ENCODE measurements at places on chromosomes 3 and 15.

DNA sequence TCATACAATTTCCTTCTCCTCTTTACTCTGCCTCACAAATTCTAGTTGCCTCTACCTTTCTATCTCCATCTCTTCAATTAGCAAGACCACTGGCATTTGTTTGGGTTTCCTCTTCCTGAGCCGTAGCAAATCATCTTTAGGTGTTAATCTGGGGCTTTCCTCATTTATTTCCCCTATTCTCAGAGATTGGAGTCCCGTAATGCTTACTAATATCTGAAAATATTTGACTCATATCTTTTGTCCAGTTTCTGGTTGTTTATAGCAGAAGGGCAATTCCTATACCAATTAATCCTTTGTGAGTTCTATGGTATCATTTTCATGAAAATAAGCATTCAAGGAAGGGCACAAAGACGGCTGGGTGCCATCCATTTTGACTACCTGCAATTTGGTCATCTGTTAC is 103.7 kb downstream of the NR2E3 start:
- DNase-seq = no peak

GRCh38 chr15:89820666-89821611 is 6.3 kb upstream of the ANPEP start:
- no peak for DNase-seq

- DNase-seq = no peak
Observed at GRCh38 chr3:190807719-190808375, 54.6 kb downstream of the GMNC start.

GRCh38 chr15:80449825-80450224 is 45.6 kb downstream of the ARNT2 start:
- DNase-seq = no peak

- peak; percentile 64 for DNase-seq
Observed at GRCh38 chr3:56468184-56469106, at the start of gene ERC2. Gene ERC2 (minus strand): TSS chr3:56468467.

DNA sequence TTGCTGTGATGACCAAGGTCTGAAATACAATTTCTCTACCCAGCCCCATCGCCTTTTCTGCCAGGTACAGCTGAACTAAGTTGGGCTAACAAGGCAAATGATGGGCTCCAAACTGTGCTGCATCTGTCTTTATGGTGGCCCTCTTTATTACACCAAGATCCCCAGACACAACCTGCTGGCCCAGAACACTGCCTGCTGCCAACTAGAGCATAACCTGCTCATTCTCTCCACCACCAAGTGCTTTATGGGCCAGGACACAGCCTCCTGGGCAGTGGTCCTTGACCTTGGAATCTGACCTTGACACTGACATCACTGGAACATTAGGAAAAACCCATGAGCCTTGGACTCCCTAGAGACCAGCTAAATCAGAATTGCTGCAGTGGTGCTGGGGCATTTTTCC is 3.3 kb downstream of the LINS1 start:
- no peak for DNase-seq

DNA sequence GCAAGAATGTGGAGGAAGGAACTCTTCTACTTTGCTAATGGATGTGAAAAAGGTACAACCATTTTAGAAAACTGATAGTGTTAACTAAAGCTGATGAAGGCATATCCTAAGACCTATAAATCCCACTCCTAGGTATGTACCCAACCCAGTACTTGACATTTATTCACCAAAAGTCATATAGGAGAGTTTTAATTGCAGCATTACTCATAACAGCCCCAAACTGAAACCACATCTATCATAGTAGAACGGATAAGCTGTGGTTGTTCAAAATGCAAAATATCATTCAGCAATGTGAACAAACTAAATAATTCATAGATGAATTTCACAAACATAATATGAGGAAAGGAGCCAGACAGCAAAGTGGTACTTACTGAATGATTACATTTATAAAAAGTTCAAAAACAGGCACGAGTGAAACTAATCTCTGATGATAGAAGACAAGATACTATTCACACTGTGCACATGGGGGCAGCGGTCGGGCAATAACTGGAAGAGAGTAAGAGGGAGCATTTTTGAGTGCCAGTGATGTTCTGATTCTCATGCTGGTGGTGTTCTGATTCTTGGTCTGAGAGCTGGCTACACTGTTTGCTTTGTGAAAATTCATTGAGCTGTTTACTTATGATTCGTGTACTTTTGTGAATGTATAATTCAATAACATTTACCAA is 34.3 kb downstream of the GOLIM4 start:
- DNase-seq = no peak

GRCh38 chr15:57213862-57214261 is 162.4 kb upstream of the CGNL1 start:
- DNase-seq = peak; percentile 59

DNA sequence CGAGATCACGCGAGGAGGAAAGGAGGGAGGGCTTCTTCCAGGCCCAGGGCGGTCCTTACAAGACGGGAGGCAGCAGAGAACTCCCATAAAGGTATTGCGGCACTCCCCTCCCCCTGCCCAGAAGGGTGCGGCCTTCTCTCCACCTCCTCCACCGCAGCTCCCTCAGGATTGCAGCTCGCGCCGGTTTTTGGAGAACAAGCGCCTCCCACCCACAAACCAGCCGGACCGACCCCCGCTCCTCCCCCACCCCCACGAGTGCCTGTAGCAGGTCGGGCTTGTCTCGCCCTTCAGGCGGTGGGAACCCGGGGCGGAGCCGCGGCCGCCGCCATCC is 1.1 kb upstream of the SETD5 start:
- DNase-seq = peak; percentile 91

GRCh38 chr15:66224946-66225345 is 28.6 kb downstream of the MEGF11 start:
- DNase-seq = peak; percentile 97

- no peak for DNase-seq
Observed at GRCh38 chr3:14725564-14726440, 50.9 kb downstream of the C3orf20 start.

- DNase-seq = no peak
Observed at GRCh38 chr3:14625443-14625842, 26.1 kb upstream of the CCDC174 start.

GRCh38 chr15:28110481-28110881 is 11.4 kb upstream of the OCA2 start:
- DNase-seq = peak; percentile 69

DNA sequence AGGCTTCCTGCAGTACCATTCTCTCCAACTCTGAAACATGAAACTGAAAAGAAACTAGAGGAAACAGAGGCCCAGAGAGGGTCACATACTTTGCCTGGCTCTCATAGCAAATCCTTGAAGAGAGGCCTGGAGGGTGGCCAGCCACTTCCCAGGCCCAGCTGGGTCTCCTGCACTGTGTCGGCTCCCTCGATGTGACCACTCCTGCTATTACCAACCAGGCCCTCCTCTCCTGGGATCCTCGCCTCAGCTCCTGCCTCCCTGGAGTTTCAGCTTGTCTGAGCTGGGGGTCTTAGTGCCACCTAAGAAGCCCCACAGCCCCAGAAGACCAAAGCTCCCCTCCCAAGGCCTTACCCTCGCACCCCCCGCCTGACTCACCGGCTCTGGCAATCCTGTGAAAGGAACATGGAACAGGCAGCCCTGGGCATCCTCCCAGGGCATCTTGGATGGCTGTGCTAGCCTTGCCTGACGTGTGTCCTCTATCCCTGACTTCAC is 4.6 kb downstream of the LOXL1 start:
- DNase-seq = no peak

GRCh38 chr3:133525435-133525834 is 48.1 kb upstream of the CDV3 start:
- no peak for DNase-seq

DNA sequence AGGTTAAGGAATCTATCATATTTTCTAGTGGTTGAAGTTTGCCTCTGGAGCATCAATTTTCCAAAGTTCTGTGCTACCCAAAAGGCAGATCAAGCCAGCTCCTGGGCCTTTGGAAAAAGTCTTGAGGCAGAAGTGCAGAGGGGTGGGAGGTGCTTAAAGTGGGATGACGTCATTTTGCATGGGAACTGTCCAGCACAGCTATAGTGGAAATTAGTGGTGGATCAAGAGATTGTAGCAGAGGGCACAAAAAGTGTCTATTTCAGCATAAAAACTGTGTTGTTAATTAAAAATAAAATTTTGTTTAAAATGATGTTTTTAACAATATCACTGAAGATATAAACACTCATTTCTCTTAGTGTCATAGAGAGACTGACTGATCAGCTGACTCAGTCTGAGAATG is 221.9 kb downstream of the LRRN1 start:
- DNase-seq = no peak

DNA sequence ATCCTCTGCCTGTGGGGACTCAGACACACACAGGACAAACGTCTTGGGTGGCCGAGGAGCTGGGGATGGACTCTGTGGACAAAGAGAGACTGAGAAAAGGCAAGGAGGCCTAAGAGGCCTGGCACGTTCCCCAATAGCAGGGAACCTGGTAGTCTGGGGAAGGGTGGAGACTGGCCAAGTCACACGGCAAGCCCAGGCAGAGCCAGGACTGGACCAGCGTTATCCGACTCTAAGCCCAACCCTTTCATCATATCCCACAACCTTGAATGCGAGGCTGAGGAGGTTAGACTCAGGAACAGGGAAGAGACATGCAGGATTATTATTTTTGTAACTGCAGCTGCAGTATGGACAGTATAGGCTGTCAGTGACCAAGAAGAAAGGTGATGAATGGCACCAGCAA is 53.4 kb downstream of the SLC6A11 start:
- DNase-seq = no peak

GRCh38 chr3:3184876-3185275 is 5.4 kb upstream of the CRBN start:
- no peak for DNase-seq

DNA sequence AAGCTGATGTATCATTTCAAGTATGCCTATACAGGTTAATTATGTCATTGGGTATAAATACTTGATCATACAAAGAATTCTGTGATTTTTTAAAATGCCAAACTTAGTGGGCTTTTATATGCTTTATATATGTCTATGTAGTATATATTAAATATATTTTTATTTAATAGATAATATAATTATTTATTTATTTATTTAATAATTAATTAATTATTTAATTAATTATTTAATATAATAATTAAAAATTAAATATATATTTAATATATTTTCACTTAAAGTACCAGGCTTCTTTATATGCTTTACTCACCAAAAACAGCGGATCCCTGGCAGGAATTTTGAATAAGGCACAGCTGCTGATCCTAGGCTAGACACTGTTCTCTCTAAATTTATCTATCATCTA is 687.0 kb downstream of the VGLL3 start:
- no peak for DNase-seq

DNA sequence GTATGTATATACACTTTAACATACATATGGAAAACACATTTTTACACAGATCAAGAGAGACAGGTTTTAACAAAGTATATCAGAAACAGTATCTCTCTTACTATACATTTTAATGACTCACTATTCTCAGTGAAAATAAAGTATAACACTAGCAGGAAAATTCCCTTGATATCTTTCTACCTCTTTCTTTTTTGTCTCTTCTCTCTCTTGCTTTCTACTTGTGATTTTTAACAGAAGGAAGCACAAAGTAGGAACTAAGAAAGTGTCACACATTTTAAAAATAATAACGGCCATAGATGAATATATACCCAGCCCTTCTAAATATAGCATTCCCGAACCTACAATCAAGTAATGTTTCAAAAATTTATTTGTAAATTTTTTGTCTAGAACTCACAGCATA is 4.8 kb downstream of the DENND4A start:
- no peak for DNase-seq

DNA sequence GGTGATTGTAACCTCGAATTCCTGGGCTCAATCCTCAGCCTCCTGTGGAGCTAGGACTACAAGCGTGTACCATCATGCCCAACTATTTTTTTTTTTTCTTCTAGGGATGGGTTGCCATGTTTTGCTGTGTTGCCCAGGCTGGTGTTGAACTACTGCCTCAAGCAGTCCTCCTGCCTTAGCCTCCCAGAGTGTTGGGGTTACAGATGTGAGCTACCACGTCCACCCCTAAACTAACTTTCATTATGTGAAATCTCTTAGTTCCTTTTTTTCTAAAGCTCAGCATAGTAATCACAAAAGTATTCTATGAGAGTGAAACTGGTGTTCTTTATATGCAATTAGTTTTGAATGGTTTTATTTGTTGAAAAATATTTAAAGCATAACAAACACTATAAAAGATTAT is 92.1 kb downstream of the XRN1 start:
- no peak for DNase-seq

- DNase-seq = no peak
Observed at GRCh38 chr3:179715582-179715981, 62.7 kb downstream of the USP13 start.

Data from NCI-H524 (cell line).